ENCODE measurements at places on chromosomes 3 and 15.

DNA sequence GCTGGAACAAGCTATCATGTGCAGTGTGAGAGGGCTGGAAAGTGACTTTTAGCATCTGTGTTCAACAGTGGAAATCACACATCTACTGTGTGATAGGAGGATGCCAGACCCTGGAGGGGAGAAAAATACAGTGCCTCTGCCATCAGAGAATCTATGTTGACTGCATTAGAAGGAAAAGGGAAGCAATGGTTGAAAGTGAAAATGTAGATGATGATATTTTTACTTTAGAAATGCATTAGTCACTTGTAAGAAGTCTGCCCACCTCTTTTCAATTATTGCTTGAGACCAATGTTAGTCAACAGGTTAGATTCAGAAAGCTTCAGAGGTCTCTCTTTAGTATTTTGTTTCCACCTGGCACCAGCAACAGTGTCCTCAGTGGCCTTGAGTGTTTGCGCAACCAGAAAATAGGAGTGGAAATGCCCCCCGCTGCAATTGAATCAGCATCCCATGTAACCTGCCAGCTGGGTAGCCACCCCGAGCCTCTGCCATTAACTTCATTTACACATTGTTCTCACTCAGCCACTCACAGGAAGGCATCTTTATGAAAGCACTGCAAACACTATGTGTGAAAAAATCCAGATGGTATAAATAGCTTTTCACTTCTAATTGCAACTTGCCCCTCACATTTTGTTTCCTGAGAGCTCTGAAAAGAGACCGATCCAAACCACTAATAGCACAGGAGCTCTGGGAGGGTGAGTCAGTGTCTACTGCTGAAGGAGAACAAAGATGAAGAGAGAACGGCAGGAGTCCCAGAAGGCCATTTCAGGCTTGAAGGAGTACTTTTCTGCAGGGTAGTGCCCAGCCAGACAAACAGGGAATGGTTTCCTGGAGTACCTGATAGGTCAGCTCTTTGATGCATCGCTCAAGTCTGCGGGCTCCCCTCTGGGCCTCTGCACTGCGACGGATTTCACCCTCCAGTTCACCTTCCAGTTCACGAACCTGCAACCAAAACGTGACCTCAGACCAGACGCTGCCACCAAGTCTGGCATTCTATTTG is 92.1 kb downstream of the HHLA2 start:
- peak; percentile 37 for DNase-seq

GRCh38 chr3:31815631-31816440 is 165.2 kb downstream of the OSBPL10 start:
- DNase-seq: no peak

DNA sequence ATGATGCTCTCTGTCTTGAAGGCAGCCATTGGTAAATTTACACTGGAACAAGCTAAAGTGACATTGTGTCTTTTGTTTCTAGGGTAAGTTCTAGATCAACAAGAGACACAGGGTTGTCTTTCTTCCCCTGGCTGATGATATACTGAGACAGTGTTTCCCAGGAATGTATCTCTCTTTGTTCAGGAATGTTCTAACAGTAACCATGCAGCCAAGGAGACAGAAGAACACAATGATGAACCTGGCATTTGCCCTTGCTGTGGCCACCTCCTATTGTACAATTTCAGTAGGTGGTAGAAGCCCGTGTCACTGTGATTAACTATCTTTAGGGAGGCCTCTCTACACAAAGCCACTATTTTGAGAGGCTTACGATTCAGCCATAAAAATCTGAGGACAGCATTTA is 130.7 kb downstream of the LRTM1 start:
- DNase-seq: no peak

DNA sequence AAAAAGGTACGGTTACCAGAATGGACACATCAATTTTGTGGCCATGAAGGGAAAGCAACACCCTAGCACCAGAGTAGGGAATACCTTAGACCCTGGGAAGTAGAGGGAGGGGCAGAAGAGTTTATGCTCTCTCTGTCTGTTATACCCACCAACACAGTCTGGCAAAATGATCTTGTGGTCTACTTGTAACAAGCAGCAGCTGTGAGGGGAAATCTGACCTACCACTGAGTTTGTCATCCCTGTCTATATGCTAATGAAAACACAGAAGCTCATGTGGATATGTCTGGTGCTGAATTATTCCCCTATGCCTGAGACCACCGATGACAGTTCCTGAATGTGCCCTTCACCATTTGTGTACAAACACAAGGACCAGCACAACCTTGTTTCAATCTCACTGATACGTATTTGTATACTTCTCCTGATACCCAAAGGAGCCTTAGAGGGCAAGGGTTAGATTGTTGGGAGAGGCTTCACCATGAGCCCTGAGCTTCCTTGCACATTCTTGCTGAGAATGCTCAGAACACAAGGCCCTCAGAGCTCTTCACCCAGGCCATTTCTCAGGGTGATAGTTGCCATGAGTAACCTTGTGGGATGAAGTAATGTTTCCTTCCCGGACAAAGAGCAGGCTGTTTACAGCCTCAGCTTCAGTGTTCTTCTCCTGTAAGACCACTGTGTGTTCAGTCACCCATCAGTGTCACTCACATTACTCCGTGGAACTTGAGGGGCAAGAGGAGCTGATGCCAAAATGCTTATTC is 24.7 kb upstream of the ZNF639 start:
- peak; percentile 63 for DNase-seq

GRCh38 chr3:34067536-34068051 is 269.2 kb downstream of the PDCD6IP start:
- DNase-seq: no peak

GRCh38 chr15:75112278-75112847 is 89.0 kb downstream of the PPCDC start:
- no peak for DNase-seq

- DNase-seq: no peak
Measured at GRCh38 chr3:148546959-148547358, 150.7 kb upstream of the AGTR1 start.

- no peak for DNase-seq
Measured at GRCh38 chr3:58576716-58577115, 475 bp downstream of the FAM107A start.
